WTC11 (cell line): ENCODE measurements at places on chromosomes 13 and 19.
A peak's percentile ranks its signal among the peaks of the same experiment; 100 is the strongest.

DNA sequence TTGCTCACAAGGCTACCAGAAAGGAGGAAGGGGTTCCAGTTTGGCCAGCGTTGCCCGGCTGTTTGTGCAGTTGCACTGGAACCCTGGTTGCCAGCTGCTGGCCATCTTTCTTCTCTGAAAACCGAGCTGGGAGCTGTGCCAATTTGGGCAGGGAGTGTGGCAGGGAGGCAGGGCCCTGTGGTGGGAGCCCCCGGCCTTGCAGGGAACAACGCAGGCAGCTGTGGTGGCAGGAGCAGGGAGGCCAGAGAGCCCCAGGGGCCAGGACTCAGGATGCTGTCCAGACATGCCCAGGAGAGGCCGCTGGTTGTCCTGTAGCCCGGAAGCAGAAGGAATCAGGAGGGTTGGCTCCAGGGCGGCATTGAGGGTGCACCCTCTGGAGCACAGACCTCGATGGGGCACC, 4.8 kb downstream of the KMT5C start:
- DNase-seq: no peak

DNA sequence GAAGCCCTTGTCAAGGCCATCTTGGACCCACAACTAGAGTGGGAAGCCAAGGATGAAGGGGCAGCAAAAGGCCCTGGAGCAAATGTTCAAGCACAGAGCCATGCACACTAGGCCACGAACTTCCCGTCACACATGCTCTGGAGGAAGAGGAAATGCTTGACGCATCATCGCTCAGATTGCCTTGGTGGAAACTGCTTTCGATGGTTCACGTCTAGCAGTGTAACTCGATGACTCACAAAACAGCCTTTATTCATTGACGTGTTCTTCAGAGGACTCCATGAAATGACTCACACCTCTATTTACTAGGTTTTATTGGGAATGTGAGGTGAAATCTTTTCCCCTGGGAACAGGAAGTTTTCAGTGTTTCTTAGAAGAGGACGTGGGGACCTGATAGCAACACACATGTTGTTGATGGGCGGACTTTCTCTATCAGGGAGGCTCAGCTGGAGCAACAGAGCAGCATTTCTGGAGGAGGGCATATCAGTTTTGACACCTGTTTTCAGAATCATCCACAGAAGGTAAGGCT, 79.8 kb upstream of the FLT1 start:
- no peak for DNase-seq

- peak; percentile 91 for DNase-seq
These were observed 1.5 kb upstream of the MYO1F start for GRCh38 chr19:8578642-8579265.

- no peak for DNase-seq
These were observed 203.6 kb downstream of the DCLK1 start for GRCh38 chr13:35927567-35928021.

DNA sequence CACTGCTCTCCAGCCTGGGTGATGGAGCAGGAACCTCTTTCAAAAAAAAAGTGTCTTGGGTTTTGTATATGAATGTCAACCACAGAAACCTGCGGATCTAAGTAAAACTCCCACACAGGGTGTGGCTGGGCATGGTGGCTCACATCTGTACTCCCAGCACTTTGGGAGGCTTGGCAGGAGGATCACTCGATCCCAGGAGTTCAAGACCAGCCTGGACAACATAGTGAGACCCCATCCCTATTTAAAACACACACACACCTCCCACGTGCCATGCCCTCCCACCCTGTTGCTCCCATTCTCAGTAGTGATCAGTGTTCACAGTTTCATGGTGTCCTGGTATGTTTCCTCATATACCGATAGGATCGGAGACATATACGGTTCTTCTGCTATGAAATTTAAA, 9.2 kb downstream of the TMED1 start:
- DNase-seq: no peak

DNA sequence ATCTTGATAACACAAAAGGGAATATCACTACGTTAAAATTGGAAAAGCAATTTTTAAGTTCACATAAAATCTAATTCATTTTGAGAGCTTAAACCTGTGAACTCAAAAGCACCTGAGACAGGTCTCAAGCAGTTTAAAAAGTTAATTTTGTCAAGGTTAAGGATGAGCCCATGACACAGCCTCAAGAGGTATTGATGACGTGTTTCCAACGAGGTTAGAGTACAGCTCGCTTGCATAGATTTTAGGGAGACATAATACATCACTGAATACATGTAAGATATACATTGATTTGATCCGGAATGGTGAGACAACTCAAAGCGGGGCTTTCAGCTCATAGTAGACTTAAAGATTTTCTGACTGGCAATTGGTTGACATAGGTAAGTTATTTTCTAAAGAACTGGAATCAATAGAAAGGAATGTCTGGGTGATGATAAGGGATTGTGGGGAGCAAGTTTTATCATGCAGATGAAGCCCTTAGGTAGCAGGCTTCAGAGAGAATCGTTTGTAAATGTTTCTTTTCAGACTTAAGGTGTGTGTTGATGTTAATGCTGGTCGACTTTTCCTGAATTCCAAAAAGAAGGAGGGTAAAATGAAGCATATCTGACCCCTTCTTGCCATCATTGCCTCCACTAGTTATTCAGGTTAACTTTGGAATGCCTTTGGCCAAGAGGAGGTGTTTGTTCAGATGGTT, 2890.6 kb downstream of the PCDH9 start:
- DNase-seq: no peak

GRCh38 chr13:41411522-41411921, 45.8 kb upstream of the RGCC start:
- peak; percentile 35 for DNase-seq

- DNase-seq: no peak
These were observed 8.4 kb downstream of the PLEKHF1 start for GRCh38 chr19:29673451-29674371.

GRCh38 chr13:98978280-98978679, 416 bp upstream of the DOCK9 start:
- no peak for DNase-seq

- DNase-seq: peak; percentile 80
These were observed 33.0 kb upstream of the ADGRE5 start for GRCh38 chr19:14347999-14348889.

- DNase-seq: no peak
These were observed 170.8 kb downstream of the FOXO1 start for GRCh38 chr13:40495621-40496001.

GRCh38 chr13:99388334-99388923, 81.2 kb upstream of the GPR183 start:
- no peak for DNase-seq

- DNase-seq: no peak
These were observed 762 bp upstream of the ADM5 start for GRCh38 chr19:49688531-49689132.

GRCh38 chr13:76523740-76524340, 362.4 kb downstream of the KCTD12 start:
- no peak for DNase-seq

DNA sequence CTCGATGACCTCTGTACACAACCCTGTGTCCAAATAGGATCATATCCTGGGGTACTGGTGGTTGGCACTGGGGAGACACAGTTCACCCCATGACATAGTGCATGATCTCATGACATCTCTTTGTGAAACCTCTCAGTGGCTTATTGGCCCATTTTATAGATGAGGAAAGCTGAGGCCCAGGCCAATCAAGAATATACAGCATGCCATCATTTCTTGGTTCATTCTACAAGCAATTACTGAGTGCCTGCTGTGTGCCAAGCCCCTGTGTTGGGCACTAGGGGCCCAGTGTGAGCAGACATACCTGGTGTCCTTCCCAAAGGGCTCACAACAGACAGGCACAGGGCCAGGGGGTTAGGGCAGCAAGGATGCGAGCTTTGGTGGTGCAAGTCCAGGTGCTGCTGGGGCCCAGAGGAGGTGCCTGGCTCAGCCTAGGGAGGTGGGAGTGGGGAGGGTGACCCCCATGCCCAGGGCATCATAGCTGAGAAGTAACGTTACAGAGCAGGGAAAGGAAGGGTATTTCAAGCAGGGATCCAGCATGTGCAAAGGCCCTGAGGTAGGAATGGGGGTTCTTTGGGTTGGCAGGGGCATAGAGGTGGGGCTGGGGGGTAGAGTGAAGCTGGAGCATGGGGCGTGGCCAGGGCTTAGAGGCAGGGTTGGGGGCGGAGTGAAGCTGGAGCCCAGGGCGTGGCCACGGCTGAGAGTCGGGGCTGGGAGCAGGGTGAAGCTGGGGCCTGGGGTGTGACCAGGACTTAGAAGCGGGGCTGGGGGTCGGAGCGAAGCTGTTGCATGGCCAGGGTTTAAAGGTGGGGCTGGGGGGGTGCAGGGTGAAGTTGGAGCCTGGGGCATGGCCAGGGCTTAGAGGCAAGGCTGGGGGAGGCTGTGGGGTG, 20.7 kb downstream of the COLGALT1 start:
- no peak for DNase-seq

DNA sequence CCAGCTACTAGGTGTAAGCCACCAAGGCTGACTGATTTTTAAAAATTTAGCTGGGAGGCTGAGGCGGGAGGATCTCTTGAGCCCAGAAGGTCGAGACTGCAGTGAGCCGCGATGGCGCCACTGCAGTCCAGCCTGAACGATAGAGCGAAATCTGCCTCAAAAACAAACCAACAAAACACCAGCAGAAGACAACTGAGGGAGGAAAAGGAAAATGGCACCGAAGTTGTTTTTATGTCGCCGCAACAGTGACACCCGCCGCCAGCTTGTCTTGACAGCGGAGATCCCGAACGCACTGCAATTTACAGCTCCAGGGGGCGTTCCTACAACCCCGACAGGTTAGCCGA, 298 bp upstream of the FAM98C start:
- no peak for DNase-seq

GRCh38 chr19:812049-812746, 9.6 kb downstream of the PLPPR3 start:
- no peak for DNase-seq

DNA sequence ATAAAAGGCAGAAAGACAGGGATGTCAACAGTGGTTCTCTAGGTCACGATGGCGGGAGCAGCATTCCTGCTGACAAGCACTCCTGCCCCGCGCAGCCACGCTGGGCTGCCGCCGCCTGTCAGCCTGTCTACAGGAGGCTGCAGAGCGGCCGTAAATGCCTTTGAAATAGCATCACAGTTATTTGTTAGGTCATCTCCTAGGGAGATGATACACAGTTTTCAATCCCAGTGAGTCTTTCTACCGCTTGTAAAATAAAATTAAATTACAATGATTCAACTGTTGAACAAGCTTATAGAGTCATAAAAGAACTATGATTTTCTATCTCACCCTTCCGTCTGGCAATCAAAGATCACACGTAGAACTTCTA, 7.3 kb upstream of the SLC7A9 start:
- DNase-seq: no peak

- DNase-seq: no peak
These were observed 40.1 kb downstream of the GAS6 start for GRCh38 chr13:113823771-113824170.

- DNase-seq: peak; percentile 61
These were observed 47.2 kb downstream of the LYL1 start for GRCh38 chr19:13055213-13056051.

DNA sequence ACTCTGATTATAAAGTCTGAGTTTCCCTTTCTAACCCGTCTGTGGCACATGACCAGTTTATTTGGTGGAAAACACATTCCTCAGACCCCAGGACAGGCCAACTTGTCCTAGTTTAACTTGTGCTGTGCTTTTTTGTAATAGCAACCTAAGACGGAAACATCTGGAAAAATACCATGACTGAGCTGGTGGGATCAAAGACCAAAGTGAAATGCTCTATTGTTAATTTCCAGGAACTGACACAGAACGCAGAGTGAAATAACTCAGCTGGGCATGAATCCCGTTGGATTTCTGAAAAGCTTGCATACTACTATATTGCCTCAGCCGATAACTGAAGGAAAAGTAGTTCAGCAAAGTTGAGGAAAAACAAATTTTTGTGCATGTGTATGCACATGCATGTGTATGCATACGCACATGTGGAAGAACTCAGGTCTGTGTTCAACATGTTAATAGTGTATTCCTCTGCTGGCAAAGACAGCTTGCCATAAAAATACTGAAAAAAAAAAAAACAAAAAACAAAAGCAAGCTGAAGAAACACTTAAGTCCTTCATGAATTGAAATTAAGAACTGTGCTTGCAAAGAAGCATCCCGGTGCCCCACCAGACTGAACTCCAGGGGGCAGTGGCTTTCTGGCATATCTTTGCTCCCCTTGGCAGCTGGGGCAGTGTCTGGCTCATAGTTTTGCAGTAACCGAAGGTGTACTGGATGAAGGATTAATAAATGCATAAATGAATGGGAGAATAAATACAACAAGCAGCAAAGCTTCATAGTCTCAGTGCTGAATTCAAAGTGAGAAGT, 187.8 kb downstream of the LHFPL6 start:
- peak; percentile 56 for DNase-seq

DNA sequence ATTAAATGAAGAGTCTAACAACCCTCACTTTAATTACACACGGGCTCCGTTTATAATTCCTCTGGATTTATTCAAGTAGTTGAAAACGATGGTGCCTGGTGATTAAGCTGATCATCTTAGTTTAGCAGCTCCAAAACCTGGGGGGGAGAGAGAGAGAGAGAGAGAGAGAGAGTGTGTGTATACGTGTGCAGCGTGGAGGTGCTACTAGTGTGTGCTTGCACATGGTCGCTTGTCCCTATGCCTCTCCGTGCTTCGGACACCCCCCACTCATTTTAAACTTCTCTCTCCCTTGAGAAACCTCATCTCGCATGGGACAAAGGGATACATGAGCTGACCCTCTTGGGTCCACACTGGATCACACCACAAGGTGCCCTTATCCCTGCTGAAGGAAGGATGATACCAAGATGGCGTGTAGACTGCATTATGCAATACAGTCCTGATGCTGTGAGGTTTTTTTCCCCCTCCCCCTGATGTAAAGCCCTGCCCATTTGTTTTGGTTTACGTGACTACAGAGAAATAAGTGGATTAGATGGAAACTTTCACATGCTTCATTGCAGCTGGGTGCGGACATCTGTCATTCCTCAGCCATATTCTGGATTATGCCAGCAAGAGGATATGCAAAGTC, 320.8 kb downstream of the ZNF536 start:
- DNase-seq: no peak

- no peak for DNase-seq
These were observed 6.1 kb downstream of the RDH13 start for GRCh38 chr19:55056827-55057226.

- DNase-seq: no peak
These were observed 160.9 kb downstream of the TBC1D4 start for GRCh38 chr13:75321084-75321483.

DNA sequence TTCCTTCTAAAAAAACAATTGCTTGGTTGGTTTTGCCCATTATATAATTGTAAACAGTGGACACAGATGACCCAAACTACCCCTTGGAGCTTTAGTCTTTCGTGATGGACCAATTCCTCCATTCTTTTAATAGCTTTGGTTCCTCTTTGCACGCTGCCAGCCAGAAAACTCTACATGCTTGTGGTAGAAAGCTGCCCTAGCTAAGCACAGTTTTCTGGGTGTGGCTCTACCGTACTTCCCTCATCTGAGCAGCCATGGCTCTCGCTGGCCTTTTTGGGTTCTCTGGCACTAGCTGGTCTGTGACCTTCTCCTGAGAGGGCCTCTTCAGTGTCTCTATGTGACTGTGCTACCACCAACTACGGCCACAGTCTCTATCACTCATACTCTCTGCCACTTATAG, 29.9 kb upstream of the CEBPA start:
- no peak for DNase-seq

DNA sequence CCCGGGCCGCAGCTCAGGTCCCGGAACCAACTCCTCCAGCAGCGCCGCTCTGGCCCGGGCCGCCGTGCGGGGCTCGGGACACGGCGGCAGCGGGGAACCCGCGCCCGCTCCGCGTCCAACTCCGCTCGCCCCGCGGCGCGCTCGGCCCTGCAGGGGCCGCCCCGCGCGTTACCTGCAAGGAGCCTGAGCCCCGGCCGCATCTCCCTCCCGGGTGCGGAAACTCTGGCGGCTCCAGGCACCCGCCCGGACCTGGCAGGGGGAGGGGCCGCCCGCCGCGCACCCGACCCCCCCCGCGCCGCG, at the start of gene TMTC4:
TSS of gene TMTC4 (minus strand) at position 224 of the 300 bp plus-strand sequence. CDS start 4,433 bp downstream, outside the sequence.
- DNase-seq: no peak
